Fibroblast of skin of abdomen (primary cell): ENCODE measurements at places on chromosomes 12 and 14.

- peak; percentile 83 for DNase-seq
These were observed 236.4 kb downstream of the PCNX1 start for GRCh38 chr14:71143381-71144290.

- no peak for DNase-seq
These were observed 38.1 kb upstream of the GARIN2 start for GRCh38 chr14:67151082-67151666.

GRCh38 chr12:106022568-106023012 lies 116.2 kb downstream of the NUAK1 start:
- peak; percentile 56 for DNase-seq

DNA sequence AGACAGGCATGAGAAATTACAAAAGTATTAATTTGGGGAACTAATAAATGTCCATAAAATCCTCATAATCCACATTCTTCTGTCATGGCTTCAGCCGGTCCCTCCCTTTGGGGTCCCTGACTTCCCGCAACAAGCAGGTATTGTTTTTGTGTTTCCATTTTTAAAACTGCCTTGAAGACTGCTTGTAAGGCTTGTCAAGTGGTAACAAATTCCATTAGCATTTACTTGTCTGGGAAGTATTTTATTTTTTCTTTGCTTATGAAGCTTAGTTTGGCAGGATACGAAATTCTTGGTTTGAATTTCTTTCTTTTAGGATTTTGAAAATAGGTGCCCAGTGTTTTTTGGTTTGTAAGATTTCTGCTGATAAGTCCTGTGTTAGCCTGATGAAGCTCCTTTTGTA lies 65.3 kb upstream of the LRFN5 start:
- DNase-seq = no peak

GRCh38 chr12:11663130-11663529 lies 13.7 kb downstream of the ETV6 start:
- no peak for DNase-seq

DNA sequence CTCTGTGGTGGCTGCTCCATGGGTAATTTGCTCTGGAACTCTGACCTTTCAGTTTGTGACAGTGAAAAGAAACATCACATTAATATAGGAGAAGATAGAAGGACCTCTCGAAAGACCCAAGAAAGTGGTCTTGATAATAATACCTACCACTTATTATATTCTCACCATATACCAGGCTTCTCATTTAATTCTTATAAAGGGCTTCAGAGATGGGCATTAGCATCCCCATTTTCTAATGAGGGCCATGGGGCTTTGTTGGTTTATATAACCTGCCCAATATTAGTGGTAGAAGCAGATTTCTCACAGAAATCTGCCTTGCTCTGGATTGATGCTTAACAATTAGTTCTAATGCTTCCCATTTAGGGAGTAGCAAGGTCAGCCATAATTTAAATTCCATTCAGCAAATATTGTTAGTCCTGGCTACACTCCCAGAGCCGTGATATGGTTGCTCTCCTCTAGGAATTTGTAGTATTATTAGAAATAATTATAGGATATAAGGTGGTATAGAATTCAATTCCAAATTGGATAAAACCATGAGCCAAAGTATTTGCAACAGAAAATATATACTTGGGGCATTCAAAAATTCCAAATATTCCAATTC lies 7.4 kb upstream of the AMIGO2 start:
- DNase-seq = peak; percentile 76

DNA sequence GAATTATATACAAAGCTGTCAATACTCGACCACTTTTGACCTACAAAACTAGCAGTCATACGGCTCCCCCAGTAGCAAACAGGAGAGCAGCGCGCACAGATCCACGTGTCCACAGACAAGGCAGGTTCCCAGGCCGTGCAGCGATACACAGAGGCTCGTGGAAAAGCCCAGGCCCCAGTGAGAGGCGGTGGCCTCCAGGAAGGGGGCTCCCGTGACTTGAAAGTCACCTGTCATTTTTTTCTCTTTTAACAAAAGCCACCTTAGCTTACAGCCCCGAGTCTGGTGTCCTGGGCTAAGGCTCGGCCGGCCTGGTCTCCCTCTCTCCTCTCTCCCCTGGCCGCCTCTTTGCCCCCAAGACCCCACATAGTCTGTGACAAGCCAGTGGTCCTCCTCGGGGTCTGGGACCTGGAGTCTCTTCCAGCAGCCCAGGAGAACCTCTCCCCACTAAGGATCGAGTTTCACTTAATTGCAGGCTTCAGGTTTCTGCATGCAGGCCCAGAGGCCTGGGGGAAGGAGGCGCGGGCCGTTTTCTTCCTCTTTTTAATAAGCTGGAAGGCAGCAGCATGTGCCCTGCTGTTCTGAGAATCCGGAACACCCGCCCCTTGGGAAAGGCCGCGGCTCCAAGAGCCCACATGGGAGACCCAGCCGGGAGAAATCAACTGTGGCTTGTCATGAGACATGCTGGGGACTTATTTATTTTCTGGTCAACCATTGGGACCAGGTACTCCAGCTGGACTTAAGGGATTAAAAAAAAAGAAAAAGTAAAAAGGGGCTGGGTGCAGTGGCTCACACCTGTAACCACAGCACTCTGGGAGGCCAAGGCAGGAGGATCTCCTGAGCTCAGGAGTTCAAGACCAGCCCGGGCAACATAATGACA lies 15.9 kb downstream of the NCOR2 start:
- no peak for DNase-seq

- peak; percentile 64 for DNase-seq
These were observed 738 bp downstream of the CKAP4 start for GRCh38 chr12:106246891-106247673.

DNA sequence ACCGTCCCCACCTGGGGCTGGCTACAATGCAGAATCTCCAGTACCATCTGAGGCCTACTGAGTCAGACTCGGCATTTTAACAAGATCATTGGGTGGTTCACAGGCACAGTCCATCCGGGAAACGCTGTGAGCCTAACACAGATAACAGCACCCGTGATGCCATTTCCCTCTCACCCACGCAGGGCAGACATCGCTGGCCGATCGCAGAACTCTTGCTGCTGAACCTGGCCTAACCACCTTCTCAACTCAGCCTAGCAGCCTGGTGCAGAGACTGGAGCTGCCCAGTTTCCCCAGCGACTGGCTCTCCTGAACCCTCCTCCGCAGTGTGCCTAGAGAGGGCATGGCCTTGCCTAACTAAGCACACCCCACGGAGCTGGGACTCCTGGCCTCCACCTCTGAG lies 83.3 kb downstream of the NCOR2 start:
- DNase-seq = no peak

DNA sequence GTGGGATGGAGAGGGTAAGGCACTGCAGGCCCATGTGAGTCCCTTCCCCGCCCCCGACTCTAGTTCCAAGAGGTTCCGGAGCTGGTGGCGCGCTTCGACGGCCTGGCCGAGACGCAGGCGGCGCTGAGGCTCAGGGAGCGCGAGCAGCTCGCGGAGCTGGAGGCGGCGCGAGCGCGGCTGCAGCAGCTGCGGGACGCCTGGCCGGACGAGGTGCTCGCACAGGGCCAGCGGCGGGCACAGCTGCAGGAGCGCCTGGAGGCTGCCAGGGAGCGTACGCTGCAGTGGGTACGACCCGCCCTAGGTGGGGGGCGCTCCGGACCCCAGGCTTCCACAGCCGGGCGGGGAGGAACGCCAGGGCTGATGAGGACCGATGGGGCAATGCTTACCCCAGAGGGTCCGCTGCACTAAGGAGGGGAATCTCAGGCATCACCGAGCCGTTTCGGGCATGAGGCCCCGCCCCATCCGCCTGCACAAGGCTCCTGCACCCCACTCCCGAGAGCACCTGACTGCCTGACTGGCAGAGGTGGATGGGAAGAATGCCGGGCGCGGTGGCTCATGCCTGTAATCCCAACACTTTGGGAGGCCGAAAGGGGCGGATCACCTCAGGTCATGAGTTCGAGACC lies 4.9 kb downstream of the CFAP73 start:
- DNase-seq = peak; percentile 14
